CD4-positive, alpha-beta T cell treated with Interferon gamma for 1 hour (primary cell): ENCODE measurements at places on chromosomes 4 and X.

- no peak for DNase-seq
Measured at GRCh38 chr4:14893713-14894112, 108.6 kb upstream of the CPEB2 start.

DNA sequence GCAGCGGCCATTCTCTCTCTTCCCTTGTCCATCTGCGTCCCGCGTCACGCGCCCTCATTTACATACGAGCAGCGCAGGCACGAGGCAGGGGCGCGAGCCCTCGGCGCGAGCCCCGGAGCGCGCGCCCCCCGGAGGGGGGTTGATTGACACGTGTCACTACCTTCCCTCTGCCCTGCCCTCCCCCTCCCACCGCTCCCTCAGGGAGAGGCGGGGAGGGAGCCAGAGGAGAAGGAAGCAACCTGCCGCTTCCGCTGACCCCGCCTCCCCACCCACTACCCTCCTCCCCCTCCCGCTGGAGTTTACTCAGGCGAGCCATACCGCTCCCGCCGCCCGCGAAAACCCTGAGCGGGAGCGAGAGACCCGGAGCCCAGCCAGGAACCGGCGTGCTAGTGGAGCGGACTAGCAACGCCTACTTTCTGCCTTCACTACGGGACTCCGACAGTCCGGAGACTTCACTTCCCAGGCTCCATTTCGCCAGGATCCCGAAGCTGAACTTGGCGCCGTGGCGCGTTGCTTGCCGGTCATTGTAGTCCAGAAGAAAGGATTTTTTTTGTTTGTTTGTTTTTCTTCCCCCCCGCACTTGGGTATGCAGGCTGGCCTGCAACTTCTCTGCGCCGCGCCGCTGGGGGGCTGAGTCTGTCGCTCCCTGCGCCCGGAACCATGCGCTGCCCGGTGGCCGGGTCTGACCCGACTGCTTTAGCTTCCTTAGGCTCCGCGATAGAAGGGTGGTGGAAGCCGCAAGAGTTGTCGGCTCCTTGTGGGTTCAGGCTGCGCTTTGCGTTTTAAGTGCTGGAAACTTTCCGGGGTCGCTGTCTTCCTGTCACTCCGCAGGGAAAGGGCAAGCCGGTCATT lies at the start of gene LCORL:
LCORL (minus strand) TSS at position 36 of the 852 bp plus-strand sequence; CDS start at position 32, 4 bp downstream.
- peak; percentile 90 for DNase-seq

- DNase-seq, result no peak
Measured at GRCh38 chr4:104436542-104436941, 58.2 kb downstream of the CXXC4 start.

DNA sequence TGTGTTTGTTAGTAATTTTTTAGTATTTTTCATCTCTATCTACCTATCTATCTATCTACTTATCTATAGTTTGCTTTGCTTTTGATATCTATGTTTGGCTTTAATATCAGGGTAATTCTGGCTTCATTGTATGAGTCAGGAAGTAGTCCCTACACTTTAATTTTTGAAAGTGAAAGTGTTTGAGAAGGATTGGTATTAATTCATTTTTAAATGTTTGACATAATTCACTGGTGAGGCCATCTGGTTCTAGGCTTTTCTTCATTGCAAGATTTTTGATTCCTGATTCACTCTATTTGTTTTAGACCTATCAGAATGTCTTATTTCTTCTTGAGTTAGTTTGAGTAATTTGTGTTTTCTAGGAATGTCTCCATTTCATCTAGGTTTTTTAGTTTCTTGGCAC lies 20.2 kb upstream of the TCP11X2 start:
- DNase-seq, result no peak

- no peak for DNase-seq
Measured at GRCh38 chrX:34810364-34810763, 132.2 kb upstream of the FAM47B start.

GRCh38 chr4:145530189-145530588 lies 48.5 kb downstream of the SMAD1 start:
- DNase-seq, result no peak

DNA sequence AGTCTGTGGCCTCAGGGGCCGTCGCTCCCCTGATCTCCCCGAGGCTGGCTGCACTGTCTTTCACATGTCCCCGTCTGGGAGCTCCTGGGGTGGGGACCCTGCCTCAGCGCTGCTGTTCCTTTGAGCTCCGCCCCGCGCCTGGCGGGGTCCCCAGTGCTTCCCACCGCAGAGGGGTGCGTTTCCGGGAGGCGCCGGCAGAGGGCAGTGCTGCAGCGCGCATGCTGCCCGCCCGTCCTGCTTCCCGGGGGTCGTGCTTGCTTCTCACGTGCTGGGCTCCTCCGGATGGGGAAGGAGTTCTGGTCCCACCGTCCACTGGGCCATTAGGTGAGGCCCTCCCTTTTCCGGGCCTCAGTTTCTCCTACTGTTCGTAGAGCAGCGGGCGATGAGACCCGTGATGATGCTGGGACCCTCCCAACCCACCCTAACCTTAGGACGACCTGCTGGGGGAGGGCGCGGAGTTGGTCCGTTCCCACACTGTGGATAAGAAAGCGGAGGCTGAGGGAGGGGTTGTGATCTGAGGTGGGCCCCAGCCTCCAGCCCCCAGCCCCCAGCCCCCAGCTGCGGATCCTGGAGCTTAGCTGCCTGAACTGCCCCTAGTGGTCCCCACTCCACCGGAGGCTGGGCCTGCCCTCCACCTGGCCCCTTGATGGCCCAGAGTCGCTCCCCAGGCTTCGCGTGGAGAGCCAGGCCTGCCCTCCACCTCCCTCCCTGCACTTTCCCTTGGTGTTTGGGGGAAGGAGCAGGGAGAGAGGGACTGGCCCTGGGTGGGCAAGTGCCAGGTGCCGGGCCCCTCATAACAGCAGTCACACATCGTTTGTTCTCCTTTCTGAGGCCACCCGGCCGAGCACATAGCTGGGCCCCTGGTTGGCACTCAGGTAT lies 15.3 kb downstream of the CPZ start:
- DNase-seq, result no peak

GRCh38 chr4:149912000-149912399 lies 96.4 kb upstream of the IQCM start:
- DNase-seq, result no peak

DNA sequence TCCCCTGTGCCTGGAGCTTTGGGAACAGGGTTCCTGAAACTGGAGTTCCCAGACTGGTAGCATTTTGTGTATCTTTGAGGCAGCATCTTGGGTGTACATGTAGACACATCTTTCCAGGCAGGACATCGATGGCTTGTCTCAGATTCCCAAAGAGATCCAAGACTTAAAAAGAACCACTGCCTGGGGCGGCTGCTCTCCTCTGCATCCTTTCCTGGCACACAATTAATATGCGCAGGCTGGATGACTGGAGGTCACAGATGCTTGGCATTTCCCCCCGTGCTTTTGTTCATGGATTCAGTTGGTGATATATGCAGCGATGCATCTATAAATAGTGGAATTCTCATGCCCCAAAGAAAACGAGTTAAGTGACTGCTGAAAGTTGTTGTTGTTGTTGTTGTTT lies 80.5 kb downstream of the CLDN34 start:
- DNase-seq, result no peak

GRCh38 chrX:142156567-142156966 lies 48.5 kb downstream of the MAGEC2 start:
- no peak for DNase-seq

DNA sequence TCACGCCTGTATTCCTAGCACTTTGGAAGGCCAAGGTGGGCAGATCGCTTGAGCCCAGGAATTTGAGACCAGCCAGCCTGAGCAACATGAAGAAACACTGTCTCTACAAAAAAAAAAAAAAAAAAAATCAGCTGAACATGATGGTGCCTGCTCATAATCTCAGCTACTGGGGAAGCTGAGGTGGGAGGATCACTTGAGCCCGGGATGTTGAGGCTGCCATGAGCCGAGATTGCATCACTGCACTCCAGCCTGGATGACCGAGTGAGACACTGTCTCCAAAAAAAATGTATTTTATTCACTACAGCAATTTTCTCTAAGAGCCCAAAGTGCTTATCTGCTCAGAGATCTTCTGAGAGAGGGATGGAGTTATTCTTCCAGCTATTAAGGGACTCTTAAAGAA lies 215.8 kb upstream of the PPP3CA start:
- no peak for DNase-seq

GRCh38 chrX:8520791-8521190 lies 56.2 kb downstream of the VCX3B start:
- no peak for DNase-seq
